HAP-1 (cell line): ENCODE measurements at places on chromosomes 6 and 20.

GRCh38 chr6:24492475-24492874 is 2.3 kb upstream of the ALDH5A1 start:
- DNase-seq = peak; percentile 10

- DNase-seq = peak; percentile 52
Measured at GRCh38 chr6:36615018-36615761, 21.0 kb downstream of the SRSF3 start.

- DNase-seq = no peak
Measured at GRCh38 chr6:167122827-167123657, at the start of gene CCR6. Gene CCR6 (plus strand): TSS chr6:167123096. CDS start chr6:167136135, 13,039 bp downstream.

DNA sequence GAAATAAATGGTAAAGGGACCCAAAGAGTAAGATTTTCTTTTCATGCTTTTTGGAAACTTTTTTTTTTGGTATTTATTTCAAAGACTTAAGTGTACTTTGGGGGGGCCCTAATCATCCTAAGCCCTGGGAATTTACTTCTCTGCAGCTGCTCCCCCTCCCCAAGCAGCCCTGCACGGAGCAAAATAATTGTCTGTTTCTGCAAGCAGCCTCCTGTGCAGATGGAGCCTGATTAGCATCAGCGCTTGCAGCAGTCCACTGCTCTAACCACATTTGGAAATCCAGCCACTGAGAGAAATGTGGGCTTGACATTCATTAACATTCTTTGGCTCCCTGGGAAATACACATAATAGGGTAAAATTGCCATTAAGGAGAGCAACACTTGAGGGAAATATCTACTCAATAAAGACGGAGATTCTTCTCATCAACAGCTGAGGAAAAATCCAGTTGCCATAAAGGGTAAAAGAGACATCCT is 309.2 kb upstream of the MAP3K7 start:
- DNase-seq = no peak

DNA sequence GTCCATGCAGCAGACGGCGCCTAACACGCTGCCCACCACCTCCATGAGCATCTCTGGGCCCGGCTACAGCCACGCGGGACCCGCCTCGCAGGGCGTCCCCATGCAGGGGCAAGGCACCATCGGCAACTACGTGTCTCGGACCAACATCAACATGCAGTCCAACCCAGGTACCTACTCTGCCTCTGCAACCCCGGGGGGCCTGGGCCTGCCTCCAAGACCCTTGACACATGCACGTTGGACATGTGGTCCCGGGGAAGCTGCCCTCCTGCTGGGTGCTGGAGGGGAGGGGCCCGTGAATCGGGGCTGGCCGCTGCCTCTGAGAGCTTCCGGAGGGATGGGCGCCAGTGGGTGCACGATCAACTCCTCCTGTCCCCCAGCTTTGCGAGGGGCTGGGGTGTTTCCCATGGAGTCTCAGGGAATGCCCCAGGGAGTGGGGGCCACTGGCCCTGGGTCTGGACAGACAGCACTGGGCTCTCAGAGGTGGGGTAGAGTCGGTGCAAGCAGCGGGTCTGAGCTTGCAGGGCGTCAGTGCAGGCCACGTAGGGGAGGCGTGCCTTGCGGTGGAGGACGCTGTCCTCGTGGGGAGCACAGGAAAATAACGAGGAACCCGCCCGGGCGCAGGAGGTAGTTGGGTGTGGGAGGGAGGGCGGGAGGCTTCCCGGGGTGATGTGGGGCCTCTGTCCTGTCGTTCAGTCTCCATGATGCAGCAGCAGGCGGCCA is 19.4 kb downstream of the SS18L1 start:
- no peak for DNase-seq

- no peak for DNase-seq
Measured at GRCh38 chr6:75288023-75288422, 3.4 kb upstream of the TMEM30A start.

DNA sequence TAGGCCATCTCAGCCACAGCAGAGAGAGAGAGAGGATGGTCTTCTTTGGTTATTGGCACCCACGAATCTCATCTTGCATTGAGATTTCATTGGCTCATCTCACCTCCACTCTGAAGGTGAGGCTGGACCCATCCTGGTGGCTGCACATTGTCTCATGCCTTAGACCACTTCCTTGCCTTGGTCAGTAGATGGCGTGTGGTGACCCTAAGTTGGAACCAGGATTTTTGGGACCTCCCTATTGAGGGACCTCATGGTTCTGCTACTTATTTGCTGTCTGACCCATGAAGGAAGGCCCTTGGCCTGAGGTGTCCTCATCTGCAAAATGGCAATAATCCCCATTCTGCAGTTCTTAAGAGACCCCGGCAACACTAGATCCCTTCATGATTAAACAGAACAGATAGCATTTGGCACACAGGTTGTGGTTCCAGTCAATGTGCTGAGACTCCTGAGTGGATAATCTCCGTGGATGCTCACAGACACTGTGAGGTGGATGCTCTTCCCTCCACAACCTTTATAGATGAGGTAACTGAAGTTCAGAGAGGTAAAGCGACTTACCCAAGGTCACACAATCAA is 21.5 kb upstream of the AAR2 start:
- peak; percentile 35 for DNase-seq

DNA sequence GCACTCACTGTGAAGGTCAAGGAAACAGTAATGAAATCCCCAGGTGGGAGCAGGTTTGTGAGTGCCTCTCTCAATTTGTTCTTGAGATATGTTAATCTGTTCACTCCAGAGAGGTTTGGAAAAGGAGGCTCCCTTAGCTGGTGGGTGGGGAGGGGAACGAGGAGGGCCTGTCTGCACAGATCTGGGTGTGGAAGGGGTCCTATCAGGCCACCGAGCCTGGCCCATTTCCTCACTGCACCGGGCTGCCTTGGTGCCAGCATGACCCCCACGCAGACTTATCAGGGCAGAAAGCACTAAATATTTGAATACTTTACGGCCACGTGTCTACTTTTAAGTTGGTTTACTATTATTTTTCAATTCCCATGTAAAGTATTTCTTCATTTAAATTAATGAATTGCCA is 8.3 kb downstream of the AGPAT4 start:
- DNase-seq = no peak

GRCh38 chr6:32792901-32793435 is 23.8 kb downstream of the HLA-DOB start:
- DNase-seq = no peak
